ENCODE measurements at places on chromosomes 1 and 21.

DNA sequence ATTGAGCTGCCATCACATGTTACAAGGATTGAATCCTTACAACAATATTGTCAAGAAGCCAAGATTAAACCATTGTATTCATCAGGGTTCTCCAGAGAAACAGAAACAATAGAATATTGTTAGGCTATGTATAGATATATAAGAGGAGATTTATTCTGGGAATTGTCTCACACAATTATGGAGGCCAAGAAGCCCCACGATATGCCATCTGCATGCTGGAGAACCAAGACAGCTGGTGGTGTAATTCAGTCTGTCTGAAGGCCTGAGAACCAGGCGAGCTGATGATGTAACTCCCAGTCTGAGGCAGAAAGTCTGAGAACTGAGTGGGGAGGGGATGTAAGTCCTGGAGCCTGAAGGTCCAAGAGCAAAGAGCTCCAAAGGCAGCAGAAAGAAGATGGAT is 14.5 kb upstream of the TTF2 start:
- no peak for DNase-seq

GRCh38 chr1:108556499-108556898 is 3.4 kb upstream of the EEIG2 start:
- DNase-seq: no peak

DNA sequence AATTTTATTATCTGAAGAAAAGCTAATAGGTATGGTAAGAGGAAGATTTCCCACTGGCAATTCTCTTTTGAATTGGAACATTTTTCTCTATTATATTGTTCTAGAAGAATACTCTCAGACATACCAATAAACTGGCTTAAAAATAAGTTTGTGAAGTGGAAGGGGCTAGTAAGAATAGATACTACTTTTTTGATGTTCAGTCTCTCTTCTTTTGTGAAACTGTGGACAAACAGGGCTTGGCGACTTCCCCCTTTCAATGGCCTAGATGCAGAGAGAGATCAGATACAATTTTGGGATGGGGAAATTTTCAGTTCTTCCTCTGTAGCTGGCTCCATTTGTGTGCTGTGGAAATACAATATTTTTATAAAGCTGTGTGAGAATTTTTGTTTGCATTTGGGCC is 2.5 kb downstream of the PBX1 start:
- no peak for DNase-seq

- DNase-seq: no peak
Observed at GRCh38 chr1:25544819-25545218, 1.4 kb downstream of the LDLRAP1 start.

GRCh38 chr21:46119144-46119636 is 21.3 kb downstream of the COL6A2 start:
- DNase-seq: no peak

- DNase-seq: no peak
Observed at GRCh38 chr1:94668528-94668927, 127.0 kb upstream of the F3 start.

GRCh38 chr1:171110621-171111326 is 20.1 kb downstream of the FMO3 start:
- no peak for DNase-seq

DNA sequence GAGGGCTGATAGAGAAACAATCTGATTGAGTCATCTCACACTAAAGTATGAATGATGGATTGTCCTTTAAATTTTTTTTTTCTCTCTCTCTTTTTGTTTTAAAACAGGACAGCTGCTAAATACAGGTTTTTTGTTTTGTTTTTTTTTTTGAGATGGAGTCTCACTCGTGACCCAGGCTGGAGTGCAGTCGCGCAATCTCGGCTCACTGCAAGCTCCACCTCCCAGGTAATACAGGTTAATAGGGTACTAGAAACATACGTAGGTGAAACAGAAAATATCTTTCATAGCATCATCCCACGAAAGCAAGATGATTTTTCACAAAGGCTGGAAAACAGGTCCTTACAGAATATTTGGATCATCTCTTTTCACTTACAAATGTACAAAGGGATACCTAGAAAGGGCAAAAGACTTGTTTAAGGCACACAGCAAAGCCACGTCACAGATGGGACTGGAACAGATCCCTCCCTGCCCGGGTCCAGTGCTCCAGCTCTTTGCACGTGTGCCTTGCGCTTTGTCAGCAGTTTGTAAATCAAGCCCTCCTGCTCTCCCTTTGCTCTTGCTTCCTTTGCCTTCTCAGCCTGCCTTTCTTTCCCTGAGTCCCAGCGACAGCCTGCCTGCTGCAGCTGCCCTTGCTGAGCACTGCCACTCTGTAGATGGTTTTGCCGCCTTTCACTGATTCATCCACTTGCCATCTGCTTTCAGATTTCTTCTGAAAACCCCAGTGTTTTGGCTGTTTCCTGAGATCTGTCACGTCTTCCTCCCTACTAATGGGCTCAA is 171.3 kb upstream of the BEND5 start:
- DNase-seq: no peak

DNA sequence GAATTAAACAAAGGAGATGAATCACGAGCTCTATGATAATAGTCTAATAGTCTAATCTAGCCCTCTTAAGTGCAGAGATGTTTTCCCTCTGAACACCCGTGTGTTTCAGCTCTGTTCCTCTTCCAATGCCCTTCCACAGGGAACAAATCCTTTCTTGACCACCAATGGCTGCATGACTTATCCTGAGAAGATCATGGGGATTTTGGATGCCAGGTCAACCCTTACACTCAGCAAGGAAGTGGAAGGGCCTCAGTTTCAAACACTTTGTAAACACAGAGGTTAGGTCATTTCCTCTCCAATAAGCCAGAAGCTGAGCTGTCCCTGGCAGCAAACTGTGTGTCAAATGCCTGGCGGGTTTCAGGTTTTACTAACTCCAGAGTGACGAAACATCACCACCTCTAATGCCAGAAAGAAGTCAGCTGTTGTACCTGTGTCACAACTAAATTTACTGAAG is 200.0 kb downstream of the GABPA start:
- DNase-seq: no peak

- DNase-seq: no peak
Observed at GRCh38 chr1:201137579-201138310, 10.8 kb upstream of the ASCL5 start.

DNA sequence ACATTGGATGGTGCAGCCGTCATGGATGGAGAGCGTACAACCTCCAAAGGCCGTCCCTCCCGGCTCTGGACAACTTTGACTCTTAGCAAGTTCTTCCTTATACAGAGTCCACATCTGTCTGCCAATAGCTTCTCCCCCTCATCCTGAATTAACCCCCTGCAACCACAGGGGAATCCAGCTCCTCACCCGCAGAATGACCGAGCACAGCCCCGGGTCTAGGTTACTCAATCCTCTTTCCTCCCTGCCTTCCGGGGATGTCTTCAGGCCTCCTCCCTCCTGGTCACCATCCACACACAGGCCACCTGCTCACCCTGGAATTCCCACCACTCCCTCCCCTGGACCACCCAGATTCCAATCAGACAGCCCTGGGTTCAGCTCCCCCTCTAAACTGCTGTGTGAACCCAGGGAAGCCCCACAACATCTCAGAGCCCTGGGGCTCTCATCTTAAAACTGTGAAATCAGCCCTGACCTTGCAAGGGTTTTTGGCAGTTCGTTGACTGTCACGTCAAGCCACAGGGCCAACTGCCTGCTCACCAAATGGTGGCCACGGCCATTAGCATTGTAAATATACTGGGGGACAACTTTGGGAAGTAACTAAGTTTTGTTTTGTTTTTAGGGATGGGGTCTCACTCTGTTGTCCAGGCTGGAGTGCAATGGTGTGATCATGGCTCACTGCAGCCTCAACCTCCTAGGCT is 54.2 kb downstream of the HSPG2 start:
- DNase-seq: no peak

- no peak for DNase-seq
Observed at GRCh38 chr1:183942933-183943693, 94.4 kb downstream of the COLGALT2 start.

GRCh38 chr1:10737651-10738050 is 58.8 kb downstream of the CASZ1 start:
- no peak for DNase-seq

DNA sequence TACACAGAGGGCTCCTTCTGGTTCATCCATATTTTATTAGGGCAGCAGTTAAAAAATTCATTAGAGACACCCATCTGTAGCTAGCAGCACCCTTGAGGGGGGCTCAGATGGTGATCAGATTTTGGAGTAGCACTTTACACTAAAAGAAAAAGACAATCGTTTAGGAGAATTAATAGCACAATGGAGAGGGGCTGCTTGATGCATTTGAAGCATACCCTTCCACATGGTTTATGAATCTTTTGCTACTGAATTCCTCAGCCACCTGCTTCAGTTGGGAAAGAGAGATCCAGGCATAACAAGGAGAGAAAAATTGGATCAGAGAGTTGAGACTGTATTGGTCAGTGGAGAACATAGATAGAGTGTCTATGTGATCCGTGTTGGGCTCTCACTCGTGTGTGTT is 54.4 kb downstream of the DISC1 start:
- no peak for DNase-seq

- no peak for DNase-seq
Observed at GRCh38 chr1:10553118-10553517, 78.4 kb downstream of the PEX14 start.

DNA sequence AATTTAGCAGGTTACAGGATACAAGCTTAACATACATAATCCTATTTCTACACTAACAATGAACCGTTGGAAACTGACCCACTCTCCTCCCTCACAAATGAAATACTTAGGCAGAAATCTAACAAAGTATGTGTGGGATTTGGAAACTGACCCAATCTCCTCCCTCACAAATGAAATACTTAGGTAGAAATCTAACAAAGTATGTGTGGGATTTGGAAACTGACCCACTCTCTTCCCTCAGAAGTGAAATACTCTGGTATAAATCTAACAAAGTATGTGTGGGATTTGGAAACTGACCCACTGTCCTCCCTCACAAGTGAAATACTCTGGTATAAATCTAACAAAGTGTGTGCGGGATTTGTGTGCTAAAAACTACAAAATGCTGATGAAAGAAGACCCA is 60.3 kb downstream of the TRAF5 start:
- DNase-seq: no peak

GRCh38 chr1:1761504-1762376 is 16.5 kb downstream of the NADK start:
- no peak for DNase-seq

DNA sequence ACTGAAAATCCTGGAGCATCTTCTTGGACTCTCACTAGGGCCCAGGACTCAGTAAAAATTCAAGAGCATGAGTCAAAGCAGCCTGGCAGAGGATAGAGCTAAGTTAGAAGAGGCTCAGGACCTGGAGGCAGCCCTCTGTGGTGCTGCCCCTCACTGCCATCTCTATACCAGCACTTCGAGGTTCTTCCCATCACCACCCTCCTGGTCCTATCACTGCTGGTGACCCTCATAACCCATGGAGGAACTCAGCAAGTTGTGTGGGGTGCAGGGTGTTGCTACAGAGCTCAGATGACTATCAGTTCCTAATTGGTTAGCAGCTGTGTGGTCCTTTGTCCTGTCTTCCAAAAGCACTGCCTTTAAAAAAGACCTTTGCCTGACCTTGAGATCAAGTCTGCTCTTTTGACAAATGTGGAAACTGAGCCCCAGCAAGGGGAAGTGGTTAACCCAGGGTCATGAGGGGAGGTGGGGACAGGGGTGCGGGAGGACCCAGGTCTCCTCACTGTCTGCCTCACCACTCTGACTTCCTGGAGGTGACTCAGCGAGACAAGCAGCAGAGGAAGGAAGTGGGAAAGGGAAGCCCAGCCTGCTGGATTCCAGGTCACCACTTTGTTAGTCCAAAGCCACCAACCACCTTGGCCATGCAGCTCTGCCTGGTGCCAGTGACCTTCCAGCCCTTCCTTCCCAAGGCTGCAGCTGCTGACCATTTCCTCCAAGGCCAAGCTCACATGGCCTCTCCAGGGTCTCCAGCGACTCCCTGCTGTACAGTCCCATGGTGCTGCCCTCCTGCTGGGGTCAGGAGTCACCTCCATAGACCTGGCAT is 199.4 kb upstream of the EDN2 start:
- DNase-seq: no peak

DNA sequence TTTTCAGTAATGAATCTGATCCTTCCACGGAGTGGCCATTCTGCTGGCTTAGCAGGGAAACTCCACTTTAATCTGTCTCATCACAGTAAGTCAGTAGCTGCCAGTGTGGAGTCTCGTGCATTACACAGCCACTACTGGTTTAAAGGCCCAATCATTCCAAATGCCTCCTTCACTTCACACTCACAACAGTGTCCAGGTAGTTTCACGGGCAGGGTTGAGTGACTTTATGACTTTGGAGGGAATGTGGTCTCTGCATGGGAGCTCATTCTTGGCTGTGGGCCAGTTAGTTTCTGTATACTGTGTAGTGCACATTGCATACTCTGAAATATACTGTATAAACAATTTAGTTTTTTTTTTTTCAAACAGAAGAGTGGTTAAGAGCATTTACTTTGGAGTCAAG is 34.6 kb upstream of the C1orf87 start:
- DNase-seq: no peak

DNA sequence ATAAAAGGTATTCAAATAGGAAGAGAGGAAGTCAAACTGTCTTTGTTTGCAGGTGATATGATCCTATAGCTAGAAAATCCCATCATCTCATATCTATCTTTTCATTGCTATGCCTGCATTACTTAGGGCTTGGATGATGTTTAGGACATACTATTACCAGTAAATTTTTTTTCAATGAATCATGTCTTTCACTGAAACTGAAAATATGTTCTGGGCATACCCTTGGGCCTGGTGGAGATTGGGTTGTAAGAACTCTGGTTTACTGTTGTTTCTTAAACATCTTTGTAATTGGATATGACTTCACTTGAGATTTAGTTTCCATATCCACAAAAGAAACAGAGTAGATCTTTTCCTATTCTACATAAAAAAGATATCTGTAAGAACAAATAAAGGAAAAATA is 502.2 kb upstream of the PRMT6 start:
- no peak for DNase-seq

DNA sequence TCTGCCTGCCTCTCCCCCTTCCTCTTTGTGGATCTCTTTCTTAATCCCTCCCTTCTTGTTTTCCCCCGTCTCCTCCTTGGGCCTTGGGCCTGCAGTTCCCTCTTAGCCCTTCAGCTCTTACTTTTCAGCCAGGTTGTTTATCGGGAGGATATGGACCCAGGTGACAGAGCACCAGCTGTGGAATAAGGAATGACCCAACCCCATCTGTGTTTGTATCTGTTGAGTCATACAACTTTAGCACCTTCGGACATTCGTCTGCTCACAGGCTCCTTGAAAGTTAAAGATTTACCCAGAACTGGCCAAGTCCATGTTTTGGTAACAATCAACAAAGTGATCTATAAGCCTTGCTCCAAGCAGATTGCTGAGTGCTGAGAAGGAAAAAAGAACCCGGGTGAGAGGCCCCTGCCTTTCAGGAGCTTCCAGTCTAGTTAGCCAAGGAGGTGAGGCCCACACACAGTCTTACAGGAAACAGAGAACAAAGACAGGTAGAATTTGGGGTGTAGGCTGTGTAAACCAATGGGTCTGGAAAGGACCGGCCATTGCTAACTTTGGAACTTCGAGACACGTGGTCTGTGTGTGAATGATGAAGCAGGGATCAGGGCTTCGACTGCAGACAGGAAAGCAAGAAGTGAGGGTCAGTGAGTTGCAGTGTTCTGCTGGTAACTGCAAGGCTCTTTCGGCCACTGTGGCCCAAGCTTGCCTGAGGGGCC is 66.7 kb upstream of the F3 start:
- DNase-seq: no peak

GRCh38 chr1:32508761-32509160 is 30.5 kb upstream of the ZBTB8A start:
- DNase-seq: no peak

GRCh38 chr1:116825207-116825719 is 71.0 kb downstream of the CD2 start:
- DNase-seq: peak; percentile 18

- DNase-seq: no peak
Observed at GRCh38 chr1:149931212-149931790, 3.7 kb upstream of the SF3B4 start.
